ENCODE measurements at places on chromosomes 12 and 14. TPM values are rescaled to one million over a fixed set of nuclear protein-coding genes. Genes with fewer than 3 reads are reported as not detected.
A peak's percentile ranks its signal among the peaks of the same experiment; 100 is the strongest.

GRCh38 chr12:104359216-104359615 is 55.7 kb downstream of the EID3 start:
- no peaks in the 10 kb centered on the region for H3K36me3 ChIP-seq
- H3K4me3 ChIP-seq = no peak overlapping the region
- H3K4me1 ChIP-seq = no peaks in the 10 kb centered on the region
- H3K27me3 ChIP-seq = no peaks in the 10 kb centered on the region
- H3K27ac ChIP-seq = no peak overlapping the region

GRCh38 chr12:133222211-133222610 is 13.5 kb downstream of the ANHX start:
- no peaks in the 10 kb centered on the region for H3K27me3 ChIP-seq
- no peak for DNase-seq

Gene RSRC2
- 67.3 TPM for total RNA-seq

GRCh38 chr12:116461060-116461459 is 98.1 kb upstream of the MAP1LC3B2 start:
- no peak overlapping the region for H3K27ac ChIP-seq
- no peaks in the 10 kb centered on the region for H3K27me3 ChIP-seq
- no peaks in the 10 kb centered on the region for H3K36me3 ChIP-seq
- DNase-seq = no peak

DNA sequence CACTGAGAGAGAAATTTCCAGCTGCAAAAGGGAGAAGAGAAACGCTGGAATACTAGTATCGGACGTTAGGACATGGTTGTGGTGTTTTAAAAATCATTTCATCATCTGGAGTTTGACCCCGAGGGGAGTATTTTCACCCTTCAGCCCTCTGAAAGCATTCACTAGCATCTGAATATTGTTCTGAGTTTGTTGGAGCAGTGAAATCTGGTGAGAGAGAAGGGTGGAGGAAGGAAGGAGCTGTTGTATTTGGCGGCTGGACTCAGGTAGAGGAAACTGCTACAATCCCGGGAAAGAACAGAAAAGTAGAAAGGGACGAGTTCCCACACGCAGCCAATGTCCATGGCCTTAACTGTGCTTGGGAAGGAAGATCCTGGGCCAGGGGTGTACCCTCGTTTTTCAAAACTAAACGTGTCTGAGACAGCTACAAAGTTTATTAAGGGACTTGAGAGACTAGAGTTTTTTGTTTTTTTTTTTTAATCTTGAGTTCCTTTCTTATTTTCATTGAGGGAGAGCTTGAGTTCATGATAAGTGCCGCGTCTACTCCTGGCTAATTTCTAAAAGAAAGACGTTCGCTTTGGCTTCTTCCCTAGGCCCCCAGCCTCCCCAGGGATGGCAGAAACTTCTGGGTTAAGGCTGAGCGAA is 896 bp upstream of the CDKN1B start:
- H3K27me3 ChIP-seq = no peaks in the 10 kb centered on the region
- peak; percentile 28 for DNase-seq
- no peaks in the 10 kb centered on the region for H3K36me3 ChIP-seq
- H3K4me3 ChIP-seq = peak overlapping the region; percentile 47
- H3K27ac ChIP-seq = peak overlapping the region; percentile 99

Gene P2RX7
- 0.90 TPM for total RNA-seq

DNA sequence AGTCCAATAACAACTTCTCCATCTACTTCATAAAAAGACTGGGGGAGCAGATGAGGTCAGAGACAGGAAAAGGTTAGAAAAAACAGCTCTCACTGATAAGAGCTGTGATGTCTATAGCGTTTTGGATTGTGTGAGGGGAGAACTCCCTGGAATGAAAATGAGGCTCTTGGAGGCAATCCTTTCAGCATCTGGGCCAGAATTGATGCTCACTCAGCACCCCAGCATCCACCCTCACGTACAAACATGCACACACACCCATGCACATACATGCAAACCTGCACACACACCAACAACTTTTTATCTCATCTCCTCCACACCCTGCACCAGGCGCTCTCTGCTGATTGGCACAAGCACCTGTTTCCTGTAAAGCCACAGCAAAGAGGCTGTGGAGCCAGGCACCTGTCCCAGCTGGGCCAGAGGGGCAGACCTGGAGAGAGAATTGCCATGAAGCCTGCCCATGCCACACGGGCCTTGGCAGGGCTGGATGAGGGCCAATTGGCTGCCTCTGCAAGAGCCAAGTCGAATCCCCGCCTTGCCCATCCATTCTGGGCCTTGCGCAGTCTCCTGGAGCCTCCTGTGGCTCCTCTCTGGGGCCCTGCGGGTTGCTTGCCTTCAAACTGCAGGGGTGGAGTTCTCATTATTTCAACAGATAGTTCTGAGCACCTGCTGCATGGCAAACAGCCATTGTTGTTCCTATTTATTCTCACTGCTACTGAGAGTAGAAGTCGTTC is 53.1 kb downstream of the SYNE3 start:
- H3K4me3 ChIP-seq = no peak overlapping the region
- H3K27me3 ChIP-seq = peaks cover 2% of the 10 kb centered on the region
- H3K4me1 ChIP-seq = peaks cover 2% of the 10 kb centered on the region
- H3K36me3 ChIP-seq = no peaks in the 10 kb centered on the region
- DNase-seq = no peak

GRCh38 chr14:59407246-59408010 is 57.8 kb downstream of the GPR135 start:
- no peaks in the 10 kb centered on the region for H3K27me3 ChIP-seq
- no peaks in the 10 kb centered on the region for H3K36me3 ChIP-seq
- H3K4me1 ChIP-seq = peaks cover 3% of the 10 kb centered on the region
- DNase-seq = peak; percentile 9
- H3K27ac ChIP-seq = peak overlapping the region; percentile 76
